Brain pericyte (primary cell): ENCODE measurements at places on chromosomes 3 and 15.

DNA sequence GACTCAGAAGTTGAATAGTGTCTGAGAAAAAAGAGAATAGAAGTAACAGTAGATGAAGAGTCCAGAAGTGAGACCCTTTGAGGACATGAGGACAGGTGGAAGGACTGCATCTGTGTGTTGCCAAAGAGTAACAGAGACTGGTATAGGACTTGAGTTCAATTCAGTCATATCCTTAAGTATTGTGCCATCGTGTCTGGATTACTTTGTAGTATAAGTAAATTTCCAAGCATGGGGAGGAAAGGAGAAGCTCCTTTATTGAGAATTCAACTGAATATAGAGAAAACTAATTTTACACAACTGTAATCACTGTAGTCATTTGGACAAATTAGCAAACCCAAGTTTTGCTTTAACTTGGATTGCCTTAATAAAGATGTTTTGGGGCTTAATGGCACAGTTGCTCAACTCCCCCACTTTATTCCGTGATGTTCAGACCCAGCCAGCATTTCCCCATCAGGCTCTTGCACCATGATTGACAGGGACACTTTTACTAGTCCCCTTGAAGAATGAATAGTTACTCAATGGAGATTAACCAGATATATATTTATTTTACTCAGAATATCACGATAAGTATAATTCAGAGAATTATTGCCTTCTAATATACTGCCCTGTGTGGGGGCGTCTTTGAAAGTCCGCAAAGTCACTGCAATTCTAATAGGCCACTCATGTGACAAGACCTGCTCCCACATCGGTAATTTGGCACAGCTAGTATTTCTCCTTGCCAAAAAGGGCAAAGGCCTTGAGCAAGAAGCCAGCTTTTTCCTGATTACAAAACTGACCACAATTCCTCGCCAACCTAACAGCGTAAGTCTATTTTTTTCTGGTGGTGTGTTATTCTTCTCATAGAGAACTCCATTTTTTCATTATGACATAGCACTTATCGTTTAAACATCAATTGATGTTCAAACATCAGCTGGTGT is 61.3 kb downstream of the PPARG start:
- DNase-seq, result no peak

DNA sequence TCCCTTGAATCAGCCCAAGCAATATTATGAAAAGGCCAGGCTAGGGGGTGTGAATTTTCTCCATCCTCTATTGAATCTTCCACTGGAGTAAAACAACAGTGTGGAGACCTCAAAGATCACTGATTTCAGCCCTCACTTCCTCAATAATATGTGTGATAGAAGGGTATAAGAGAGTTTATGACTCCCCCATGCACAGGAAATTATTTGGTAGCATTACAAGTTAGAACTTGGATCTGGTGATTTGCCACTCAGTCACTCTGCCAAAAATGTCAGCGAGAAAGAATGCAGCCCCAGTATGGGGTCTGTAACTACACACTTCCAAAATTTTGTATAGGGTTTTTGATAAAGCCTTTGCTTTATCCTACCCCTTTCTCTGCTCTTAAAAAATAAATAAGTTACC is 81.0 kb upstream of the KCNMB2 start:
- DNase-seq, result no peak

GRCh38 chr15:68158046-68158628 is 47.0 kb downstream of the CALML4 start:
- DNase-seq, result no peak

GRCh38 chr3:51798411-51798963 is 19.4 kb upstream of the IQCF6 start:
- no peak for DNase-seq

DNA sequence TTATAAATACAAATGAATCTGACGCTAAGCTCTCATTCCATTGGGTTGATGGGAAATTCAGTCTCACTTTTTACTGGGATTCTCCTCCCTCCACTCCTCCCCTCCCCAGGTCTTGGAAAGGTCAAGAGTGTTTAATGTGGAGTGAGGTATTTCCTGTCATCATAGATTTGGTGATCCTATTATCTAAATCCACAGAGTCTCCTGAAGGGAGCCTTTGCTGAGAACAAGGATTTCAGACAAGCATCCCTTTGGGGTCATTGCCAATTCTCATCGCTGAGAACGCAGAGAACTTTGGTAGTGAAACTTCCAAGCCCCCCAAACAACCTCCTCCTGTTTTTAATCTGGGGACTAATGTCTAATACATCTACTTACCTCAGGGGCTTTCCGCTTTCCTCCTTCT is 297.9 kb downstream of the OTOL1 start:
- DNase-seq, result no peak

DNA sequence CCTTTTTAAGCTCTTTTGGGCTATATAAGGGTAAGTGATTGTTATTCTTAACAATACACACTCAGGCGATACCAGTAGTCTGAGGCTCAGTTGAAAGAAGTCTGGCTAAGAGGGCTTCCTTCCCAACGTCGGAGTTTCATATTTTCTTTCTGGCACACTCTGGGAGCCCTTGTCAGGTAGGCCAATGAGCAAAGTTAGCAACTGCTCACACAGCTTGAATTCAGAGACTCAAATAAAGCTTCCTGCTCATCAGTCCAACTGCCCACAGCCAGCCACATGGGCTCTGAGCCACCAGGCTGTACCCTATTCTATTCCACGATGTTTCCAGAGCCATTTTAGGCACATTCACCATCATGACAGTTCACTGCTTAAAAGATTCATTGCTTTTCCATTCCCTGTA is 155.1 kb upstream of the TBL1XR1 start:
- no peak for DNase-seq

DNA sequence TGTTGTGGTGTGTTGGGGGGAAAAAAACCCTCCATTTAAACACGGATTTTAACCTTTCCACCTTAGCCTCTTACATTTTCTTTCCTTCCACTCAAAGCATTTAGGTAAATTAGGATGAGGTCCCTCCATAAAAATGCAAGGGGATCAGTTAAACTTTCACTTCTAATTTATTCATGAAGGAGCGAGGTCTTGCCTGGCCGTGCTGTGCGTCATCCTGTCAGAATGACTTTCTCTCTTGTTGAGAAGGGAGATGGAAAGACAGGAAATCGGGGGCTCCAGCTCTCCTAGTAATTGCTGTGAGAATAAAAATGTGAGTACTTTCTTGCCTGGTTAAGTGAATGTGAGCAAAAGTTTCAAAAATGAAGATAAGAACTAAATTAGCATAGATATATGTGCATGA is 962.3 kb upstream of the NR2F2 start:
- DNase-seq, result no peak

GRCh38 chr15:99181545-99181971 is 67.8 kb downstream of the TTC23 start:
- DNase-seq, result peak; percentile 27

DNA sequence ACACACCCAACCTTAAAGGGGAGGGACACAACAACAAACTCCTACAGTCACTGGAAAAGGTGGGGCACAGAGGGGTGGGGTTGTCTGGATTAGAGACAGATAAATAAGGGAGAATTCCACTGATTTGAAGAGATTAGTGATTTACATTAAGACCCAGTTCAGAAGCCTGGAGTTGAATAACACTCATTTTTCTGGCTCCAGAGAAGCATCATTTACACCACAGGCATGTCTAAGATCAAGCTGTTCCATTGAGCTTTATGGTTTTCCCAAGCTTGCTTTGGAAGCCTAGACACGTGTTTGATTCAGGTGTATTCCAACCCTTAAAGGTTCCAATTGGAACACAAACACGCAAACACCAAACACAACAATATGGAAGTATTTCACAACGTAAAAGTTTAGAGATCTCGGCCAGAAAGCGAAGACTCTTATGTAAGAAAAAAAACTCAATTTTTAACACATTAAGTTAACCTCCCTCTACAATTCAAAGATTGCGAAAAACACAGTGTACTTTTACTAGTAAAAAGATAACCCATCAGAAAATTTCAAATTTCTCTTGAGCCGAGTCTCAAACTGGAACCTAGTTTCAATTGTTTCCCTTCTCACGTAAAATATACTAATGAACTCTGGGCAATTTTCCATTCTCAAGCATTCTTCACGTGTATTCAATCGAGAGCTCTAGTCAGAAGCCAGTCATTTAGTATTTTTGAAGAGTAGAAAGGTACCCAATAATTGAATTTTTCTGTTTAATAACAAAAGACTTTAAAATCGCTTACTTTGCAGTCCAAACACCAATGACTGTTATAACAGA is 2.1 kb downstream of the TRA2B start:
- DNase-seq, result no peak

DNA sequence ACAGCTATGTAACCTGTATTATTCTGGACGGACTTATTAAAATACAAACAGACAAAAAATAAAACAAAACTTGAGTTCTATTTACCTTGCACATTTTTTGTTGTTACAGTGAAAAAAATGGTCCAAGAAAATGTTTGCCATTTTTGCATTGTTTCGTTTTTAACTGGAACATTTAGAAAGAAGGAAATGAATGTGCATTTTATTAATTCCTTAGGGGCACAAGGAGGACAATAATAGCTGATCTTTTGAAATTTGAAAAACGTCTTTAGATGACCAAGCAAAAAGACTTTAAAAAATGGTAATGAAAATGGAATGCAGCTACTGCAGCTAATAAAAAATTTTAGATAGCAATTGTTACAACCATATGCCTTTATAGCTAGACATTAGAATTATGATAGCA is 17.1 kb downstream of the LMOD3 start:
- no peak for DNase-seq

GRCh38 chr15:70672081-70672480 is 91.3 kb downstream of the UACA start:
- DNase-seq, result no peak

DNA sequence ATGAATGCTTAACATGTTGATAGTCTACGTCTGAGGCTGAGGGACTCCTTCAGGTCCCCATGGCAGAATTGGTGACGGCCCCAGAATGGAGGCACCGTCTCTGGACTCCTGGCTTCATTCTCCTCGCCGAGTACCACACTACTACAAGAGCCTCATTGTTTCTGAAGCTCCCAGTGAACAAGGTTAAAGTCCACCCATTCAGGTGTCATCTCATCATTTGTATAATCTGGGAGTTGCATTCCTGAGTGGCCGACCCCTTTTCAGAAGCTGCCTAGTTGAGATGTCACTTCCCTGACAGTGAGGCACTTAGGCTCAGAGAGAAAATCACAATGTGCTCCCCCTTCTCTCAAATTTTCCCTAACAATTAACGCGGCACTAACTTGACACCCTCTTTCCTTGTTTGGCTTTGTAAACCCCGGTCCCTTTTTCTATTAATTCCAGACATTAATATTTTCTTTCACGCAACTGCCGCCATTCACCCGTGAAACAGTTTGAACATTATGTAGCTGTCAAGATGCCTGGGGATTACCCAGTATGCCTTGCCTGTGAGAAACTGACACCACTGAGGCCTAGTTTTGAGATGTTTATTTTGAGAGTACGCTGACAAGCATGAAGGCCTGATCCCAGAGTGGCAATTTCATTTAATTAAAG is 105.6 kb downstream of the MCTP2 start:
- no peak for DNase-seq

GRCh38 chr3:52532517-52532837 is 1.2 kb downstream of the NT5DC2 start:
- DNase-seq, result no peak

DNA sequence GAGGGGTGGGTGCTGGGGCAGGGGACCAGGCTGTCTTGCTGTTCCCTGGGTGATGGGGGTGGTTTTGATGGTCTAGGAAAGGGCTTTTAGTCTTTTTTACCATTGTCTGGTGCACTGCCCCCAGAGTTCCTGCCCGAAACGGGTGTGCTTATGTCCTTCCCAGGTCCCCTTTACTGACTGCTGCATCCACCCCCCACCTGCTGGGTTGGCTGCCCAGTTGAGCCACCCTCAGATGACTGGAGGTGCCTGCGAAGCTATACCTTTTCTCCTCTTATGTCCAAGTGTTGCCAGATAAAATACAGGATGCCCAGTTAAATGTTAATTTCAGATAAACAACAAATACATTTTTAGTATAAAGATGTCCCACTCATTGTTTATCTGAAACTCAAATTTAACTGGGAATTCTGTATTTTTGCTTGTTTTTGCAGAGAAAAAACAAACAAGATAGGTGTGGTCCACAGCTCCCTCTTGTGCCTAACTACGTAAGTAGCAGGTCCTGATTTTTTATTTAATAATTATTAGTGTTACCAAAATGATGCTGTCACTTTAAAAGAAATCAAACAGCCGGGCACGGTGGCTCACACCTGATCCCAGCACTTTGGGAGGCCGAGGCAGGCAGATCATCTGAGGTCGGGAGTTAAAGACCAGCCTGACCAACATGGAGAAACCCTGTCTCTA is 6.1 kb upstream of the RPP14 start:
- DNase-seq, result no peak

- DNase-seq, result no peak
Observed at GRCh38 chr15:30865257-30865656, 38.5 kb upstream of the FAN1 start.

GRCh38 chr3:121696186-121696585 is 35.5 kb upstream of the HCLS1 start:
- DNase-seq, result no peak

GRCh38 chr15:52326756-52327155 is 31.2 kb upstream of the MYO5C start:
- no peak for DNase-seq

- DNase-seq, result no peak
Observed at GRCh38 chr3:27449530-27450150, 34.5 kb downstream of the SLC4A7 start.

DNA sequence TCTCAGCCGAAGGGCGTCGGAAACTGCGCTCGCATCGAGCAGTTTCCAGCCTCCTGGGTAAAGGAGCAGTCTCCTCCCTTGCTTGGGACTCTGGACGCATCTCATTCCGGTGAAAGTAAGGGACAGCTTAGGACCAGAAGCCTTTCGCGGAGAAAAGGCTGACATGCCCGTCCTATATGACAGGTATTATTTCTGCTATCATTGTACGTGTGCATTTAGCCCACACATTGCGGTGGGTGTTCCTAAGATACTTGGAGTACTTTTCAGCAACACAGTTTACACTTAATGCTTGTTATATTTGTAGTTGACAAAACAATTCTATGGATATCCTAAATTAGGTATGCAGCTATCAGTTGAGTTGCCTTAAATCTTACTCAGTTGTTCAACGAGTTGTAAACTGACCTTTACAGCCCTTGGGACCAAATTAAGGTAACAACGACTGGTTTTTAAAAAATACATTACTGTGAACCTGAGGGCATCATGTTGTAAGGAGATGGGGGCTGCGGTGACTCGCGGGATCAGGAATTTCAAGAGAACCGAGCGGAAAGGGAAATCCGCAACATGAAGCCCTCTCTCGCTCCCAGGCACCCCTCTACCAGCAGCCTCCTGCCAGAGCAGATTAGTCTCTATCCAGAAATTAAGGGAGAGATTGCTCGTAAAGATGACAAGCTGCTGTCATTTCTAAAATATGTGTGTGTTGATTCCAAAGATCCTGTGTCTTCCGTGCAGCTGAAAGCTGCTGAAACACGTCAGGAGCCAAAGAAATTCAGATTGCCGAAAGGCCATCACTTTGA is 632 bp upstream of the COPS2 start:
- no peak for DNase-seq

GRCh38 chr3:28940530-28940929 is 340.3 kb upstream of the RBMS3 start:
- DNase-seq, result peak; percentile 84

GRCh38 chr15:99749386-99749785 is 16.1 kb upstream of the LYSMD4 start:
- DNase-seq, result no peak
